Inflammatory macrophage (primary cell): ENCODE measurements at places on chromosomes 2 and 18.

GRCh38 chr2:217812170-217812569 lies 190.6 kb downstream of the TNS1 start:
- DNase-seq: no peak

- DNase-seq: no peak
These were observed 45.5 kb downstream of the TWSG1 start for GRCh38 chr18:9380101-9380500.

GRCh38 chr2:62205554-62205953 lies 9.6 kb downstream of the B3GNT2 start:
- no peak for DNase-seq

DNA sequence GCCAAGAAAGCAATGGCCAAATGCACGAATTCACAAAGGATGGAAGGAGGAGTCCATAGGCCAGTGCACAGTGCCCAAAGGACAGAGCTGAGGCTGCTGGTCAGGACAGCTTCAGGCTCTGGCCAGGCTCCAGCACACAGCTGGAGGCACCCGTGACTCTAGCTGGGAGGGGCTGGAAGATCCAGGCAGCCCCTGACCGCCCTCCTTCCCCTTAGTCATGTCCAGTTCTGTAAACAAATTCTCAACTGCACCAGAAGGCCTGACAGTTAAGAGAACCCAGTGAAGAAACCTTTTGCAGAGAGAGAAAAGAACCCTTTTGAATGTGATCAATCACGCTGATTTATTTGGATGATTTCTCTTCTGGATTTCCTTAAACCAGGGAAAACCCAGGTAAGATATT lies 7.7 kb upstream of the YWHAQ start:
- DNase-seq: peak; percentile 18

- no peak for DNase-seq
These were observed 15.8 kb upstream of the EXOC6B start for GRCh38 chr2:72841462-72842125.
